Stimulated activated CD8-positive, alpha-beta memory T cell treated with anti-CD3 and anti-CD28 coated beads, Interleukin-4, amount 100 ng/mL, for 1 hour (primary cell): ENCODE measurements at places on chromosomes 2 and 18.

DNA sequence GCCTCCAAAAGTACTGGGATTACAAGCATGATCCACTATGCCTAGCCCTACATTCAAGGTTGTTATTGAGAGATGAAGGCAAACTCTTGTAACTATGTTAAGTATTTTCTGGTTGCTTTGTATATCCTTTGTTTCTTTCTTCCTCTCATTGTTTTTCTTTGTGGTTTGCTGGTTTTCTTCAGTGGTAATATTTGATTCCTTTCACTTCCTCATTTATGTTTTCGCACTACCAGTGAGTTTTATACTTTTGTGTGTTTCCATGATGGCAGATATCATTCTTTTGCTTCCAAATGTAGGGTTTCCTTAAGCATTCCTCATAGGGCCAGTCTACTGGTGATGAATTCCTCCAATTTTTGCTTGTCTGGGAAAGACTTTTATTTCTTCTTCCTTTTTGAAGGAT, 90.2 kb downstream of the NCK2 start:
- DNase-seq, result no peak

GRCh38 chr2:134440336-134440909, 186.6 kb downstream of the MGAT5 start:
- DNase-seq, result no peak

DNA sequence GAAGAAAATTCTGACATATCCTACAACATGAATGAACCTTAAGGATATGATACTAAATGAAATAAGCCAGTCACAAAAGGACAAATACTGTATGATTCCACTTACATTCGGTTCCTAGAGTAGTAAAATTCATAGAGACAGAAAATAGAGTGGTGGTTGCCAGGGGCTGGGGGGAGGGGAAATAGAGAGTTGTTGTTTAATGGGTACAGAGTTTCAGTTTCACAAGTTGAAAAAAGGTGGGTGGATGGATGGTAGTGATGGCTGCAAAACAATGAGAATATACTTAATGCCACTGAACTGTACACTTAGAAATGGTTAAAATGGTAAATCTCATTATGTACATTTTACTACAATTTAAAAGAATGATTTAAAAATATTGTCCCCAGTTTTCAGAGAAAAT, 53.3 kb upstream of the NFU1 start:
- DNase-seq, result no peak

DNA sequence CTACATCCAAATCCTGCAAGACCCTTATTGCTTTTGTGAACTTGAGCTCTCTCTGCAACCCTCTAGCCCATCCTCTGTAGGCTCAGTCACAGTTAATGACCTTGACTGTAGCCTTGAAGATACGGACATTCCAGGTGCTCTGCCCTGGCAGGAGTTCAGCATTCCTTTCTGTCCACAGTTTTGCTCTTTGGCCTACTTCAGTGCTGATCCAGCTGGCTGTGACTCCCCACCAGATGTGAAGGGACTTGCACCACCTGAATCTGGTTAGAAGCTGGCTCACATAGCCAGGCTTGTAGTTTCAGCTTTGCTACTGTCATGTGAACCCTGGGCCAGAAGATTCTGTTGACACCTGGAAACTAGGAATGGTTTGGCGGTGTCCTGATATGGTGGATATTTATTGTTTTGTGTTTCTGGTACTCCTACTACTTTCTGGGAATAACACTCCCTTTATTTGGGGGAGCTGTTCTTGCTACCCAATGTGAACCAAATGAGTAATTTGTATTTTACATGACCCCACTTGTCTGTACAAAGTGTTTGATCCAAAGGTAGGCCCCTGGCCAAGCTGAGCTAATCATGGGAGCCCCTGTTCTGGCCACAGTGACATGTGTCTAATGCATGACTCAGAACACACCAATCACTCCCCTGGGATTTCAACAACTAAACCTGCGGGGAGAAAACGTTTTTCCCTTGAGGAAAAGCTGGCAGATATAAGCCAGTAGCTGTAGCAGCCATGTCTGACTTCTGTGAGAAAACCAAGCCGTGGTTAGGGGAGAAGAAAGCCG, 73.4 kb downstream of the CDCA7 start:
- DNase-seq, result no peak

DNA sequence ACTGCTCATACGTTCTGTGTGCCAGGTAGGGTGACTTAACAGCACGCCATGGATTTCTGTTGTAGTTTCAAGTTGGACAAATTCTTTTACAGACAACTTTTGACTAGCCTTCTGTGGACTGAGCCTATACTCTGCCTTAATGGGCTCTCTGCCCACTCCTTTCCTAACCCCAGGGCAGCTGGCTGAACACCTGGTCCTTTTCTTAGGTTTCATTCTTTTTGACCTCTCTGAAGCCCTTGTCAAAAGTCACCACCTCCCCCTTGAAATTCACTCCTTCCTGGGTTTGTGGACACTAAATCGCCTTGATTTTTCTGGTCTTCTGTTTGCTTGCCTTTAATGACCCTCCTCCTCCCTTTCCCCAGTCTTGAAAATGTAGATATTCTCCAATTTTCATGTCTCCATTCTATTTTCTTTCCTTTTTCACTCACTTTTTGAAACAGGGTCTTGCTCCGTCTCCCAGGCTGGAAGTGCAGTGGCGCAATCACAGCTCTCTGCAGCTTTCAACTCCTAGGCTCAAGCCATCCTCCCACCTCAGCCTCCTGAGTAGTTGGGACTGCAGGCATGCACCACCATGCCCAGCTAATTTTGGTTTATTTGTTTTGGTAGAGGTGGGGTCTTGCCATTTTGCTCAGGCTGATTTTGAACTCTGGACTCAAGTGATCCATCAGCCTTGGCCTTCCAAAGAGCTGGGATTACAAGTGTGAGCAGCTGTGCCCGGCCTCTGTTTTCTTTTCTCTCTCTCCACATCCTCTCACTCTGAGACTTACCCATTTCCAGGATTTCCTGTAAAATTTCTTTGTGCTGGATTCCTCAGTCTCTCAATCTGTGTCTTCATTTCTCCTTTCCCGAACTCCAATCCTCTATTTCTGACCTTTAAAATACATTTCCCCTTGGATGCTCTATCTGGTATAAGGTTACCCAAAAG, 112.9 kb downstream of the PLB1 start:
- no peak for DNase-seq

DNA sequence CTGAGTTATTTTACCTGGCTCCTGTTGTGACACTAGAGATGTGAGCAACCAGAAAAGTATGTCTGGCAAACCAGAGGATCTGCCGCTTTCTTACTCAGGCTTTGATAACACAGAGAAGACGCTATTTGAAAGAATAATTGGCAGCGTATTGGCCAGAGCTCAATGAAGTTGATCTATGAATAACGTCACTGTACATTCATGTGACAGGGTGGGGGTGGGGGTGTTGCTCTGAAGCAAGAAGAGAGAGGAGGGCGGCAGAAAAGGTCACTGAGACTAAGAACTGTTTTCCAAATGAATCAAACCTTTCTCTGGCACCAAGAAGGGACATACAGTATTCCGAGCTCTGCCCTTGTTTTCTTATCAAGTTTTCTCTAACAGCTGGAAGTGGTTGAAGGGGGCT, 1.7 kb upstream of the ONECUT2 start:
- DNase-seq, result no peak

- DNase-seq, result no peak
These were observed 262.0 kb downstream of the MREG start for GRCh38 chr2:215751200-215751910.

DNA sequence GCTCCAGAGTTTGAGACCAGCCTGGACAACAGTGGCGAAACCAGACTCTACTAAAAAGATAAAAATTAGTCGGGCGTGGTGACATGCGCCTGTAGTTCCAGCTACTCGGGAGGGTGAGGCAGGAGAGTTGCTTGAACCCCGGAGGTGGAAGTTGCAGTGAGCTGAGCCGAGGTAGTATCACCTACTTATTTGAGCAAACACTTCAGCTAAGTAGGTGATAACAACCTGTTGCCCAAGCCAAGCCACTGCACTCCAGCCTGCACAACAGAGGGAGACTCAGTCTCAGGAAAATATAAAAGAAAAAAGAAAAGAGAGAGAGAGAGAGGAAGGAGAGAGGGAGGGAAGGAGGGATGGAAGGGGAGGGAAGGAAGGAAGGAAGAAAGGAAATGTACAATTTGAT, 21.3 kb downstream of the FER1L5 start:
- no peak for DNase-seq

- DNase-seq, result no peak
These were observed 478.7 kb upstream of the MYT1L start for GRCh38 chr2:2809771-2810170.

DNA sequence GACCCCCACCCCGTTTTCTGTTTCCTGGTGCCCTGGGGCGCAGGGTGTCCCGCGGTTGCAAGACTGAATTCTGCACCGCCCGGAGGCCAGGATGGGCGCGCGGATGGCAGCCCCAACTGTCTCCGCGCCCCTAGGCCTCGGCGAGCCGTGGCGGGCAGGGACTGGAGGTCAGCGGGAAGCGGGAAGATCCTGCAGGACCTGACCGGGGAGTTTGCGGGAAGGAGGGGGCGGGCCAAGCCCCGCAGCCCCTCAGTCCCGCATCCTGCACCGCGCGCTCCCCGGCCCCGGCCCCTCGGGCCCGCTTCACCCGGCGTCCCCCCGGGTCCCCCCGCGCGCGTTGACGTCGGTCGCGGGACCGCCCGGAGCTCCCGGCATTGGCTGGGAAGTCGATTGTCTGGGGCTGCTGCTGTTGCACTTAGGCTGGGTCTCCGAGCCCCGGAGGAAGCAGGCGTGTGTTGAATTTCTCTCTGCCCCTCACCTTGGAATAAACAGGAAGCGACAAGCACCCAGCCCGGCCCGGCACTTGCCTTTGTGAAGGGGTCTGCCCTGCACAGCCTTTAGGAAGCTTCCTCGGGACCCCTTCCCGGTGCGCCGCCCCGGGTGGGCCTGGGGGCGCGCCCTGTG, at the start of gene LDLRAD4:
Gene LDLRAD4 (plus strand): TSS at position 393 of the 624 bp plus-strand sequence.
- DNase-seq, result no peak

DNA sequence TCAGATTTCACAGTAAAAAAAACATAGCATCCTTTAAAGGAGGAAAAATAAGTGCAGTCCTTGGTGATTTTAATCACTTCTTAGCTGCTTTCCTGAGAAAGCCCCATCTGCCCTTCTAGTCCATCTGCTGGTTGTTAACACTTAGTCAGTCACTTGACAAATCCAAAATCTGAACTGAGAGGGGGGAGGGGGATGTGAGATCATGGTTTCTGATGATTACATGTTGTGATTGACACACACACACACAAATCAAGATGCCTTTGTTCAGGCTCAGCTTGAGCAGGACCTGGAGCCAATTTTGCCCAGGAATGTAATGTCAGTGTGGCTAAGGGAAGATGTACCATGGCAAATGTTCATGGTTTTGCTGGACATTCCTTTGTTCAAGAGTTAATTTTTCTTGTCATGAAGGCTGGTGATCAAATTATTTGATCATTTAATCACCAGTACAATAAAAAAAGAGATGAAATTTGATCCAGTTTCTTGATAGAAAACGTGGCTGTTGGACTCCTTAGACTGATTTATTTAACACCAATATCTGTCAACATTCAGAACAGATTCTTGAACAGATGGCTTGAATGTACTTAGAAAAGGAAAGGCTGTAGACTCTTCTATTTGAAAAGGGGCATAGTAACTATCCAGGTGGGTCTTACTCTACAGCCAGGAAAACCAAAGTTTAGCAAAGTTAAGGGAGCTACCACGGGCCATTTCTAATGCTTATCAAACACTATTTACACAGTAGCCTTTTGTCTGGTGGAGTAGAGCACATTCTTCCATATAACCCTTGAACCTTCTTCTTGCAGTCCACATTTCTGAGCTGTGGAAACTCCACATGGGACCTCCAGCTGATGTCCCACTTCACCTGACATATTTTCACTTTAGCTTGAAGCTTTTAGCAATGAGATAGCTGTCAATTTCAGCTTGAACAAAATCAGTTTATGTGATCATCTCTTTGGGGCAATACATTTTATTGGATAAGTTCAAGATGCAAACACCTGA, 408.7 kb downstream of the PIK3C3 start:
- DNase-seq, result no peak

DNA sequence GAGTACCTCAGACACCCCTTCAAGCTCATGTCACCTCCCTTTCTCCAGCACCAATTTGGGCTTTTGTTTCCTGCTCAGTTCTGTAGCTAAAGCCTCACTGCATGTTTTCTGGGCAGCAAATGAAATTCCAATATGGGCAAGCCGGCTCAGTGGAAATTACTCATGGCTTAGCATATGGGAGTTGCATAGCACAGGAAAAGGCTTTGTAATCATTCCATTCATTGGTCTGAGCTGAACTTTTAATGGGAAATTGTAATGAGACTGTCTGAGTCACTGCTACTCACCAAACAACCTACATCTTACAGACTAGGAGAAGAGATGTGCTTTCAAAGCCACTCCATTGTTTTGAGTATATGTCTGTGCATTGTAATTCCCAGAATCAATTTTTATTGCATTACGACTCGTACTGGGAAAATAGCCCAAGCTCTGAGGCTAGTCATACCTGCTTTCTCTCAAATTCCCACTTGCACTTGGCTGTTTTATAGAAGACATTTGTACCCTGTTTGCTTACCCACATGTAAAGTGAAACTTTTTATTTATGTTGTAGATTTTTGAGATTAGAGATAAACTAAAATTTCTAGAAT, 139.5 kb upstream of the LRATD1 start:
- no peak for DNase-seq

DNA sequence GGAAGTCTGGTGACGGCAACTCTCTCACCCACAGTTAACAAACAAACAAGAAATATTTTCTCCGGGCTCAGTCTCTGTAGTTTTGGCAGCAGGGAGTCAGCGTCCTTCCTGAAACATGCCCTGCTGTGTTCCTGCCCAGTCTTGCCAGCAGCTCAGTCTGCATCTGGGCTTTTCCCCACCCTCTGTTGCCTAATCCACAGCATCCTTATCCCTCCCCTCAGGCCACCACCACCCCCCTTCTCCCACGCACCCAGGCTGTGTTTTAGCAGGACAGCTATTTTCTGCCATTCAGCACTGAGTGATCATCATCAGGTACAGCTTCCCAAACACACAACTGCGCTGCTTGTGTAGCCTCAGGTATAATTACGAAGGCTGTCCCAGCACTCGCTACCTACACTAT, 168.2 kb downstream of the DPP10 start:
- no peak for DNase-seq

GRCh38 chr18:75456199-75456631, 28.7 kb upstream of the SMIM21 start:
- DNase-seq, result no peak

DNA sequence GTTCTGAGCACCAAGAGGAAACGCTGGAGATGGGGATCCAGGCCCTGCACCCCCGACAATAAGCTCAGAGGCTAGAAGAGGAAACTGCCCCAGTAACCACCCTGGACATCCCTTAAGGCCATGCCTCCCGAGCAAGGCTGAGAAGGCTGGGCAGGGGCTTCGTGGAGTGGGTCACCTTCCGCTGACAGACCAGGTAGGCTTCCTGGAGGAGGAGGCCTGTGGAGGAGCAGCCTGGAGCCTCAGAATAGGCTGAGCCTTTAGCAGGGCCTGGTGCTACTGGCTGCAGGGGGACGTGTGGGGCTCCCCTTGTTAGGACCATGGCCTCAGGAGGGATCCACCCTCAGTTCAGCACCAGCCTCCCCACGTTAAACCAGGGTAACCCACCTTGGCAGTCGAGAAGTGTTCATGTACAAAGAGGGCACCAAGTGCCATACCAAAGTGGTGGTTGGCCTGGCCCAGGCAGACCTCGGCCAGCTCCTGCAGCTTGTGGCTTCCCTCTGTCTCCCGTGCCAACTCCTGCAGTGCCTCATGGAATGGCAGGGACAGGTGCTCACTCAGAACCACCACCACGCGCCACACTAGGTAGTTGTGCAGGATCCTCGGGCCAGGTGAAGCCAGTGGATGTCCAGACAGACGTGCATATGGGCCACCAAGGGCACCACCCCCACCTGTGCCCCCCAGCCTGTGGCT, 28.5 kb upstream of the ALPP start:
- DNase-seq, result no peak

- no peak for DNase-seq
These were observed 464.1 kb downstream of the TNS1 start for GRCh38 chr2:217538719-217539118.
